CD14-positive monocyte (primary cell): ENCODE measurements at places on chromosomes 2 and 18.

GRCh38 chr2:166372046-166372445 is 3.7 kb downstream of the SCN9A start:
- DNase-seq: no peak

GRCh38 chr18:69954719-69955480 is 7.2 kb upstream of the CD226 start:
- DNase-seq: no peak

DNA sequence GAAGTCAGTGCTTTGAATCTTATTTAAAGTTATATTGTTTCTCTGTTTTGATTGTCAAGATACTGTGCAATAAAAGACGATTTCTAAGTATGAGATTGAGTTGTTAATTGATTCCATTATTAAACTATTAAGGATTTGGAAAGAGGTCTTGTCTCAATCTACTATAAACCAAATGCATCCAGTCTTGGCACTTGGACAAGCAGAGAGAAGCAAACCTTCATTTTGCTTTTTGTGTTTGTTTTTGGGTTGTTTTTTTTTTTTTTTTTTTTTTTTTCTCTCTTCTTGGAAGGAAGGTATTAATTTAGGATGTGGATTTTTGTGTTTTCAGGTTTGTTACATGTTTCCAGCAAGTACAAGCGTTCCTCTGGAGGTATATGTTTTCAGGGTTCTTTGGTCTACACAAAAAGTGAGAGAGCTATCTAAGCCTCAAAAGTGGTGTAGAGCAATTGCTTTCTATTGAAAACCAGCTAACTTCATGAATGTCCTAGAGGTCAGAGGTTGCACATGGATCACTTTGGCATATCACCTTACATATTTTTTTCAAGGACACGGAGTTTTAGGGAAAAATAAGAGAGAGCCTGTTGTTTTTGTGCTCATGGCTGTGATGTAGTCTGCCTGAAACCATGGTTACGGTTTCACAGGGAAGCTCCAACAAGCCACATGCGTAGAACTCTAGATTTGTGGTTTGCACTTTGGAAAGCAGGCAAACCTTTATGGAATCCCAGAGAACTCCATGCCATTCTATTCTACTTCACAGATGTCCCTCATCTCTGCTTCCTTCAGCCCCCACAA is 1.8 kb downstream of the PRKCE start:
- no peak for DNase-seq

- no peak for DNase-seq
Observed at GRCh38 chr2:82730811-82731210, 1728.3 kb downstream of the SUCLG1 start.

- DNase-seq: no peak
Observed at GRCh38 chr18:37409878-37410277, 155.7 kb downstream of the CELF4 start.

- no peak for DNase-seq
Observed at GRCh38 chr2:101815739-101816391, 118.4 kb downstream of the MAP4K4 start.

DNA sequence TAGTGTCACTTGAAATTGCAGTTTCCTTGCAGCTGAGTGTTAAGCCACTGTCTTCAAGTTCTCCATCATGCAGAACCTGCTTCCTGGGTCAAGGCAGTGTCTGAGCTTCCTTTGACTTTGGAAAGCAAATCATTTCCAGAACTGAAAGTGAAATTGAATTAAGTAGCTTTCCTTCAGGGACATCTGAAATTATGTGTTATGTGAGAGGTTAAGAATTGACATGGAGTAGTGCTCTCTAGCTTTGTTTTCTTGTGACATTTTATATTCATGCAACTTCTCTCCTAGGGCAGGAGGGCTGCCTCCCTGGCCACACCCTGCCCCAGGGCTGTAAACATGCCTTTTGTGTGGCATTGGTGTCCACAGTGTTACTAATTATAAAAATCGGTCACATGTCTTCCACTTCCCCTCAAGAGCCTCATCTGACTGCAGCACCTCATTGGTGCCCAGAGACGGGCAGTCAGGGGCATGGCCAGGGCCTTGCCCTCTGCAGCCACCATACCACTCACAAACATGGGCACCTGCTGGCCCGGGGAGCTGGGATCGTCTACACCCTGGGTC is 14.4 kb downstream of the RAB12 start:
- DNase-seq: peak; percentile 75

- DNase-seq: no peak
Observed at GRCh38 chr2:169806586-169806985, 7.9 kb downstream of the SSB start.

- DNase-seq: no peak
Observed at GRCh38 chr2:157264099-157264498, 6.6 kb downstream of the GALNT5 start.

DNA sequence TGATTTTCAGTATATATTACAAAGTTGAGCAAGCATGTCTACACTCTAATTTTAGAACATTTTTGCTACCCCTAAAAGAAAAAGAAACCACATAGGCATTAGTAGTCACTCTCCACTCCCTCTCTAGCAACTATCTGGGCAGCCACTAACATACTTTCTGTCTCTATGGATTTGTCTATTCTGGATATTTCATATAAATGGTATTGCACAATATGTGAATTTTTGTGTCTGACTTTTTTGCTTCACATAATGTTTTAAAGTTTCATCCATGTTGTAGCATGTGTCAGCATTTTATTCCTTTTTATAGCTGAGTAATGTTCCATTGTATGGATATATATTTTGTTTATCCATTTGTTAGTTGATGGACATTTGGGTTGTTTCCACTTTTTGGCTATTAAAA is 232.5 kb upstream of the CTAGE1 start:
- DNase-seq: no peak

GRCh38 chr2:128438586-128438985 is 119.9 kb upstream of the HS6ST1 start:
- no peak for DNase-seq

- DNase-seq: no peak
Observed at GRCh38 chr2:1072250-1072649, 121.6 kb downstream of the SNTG2 start.

DNA sequence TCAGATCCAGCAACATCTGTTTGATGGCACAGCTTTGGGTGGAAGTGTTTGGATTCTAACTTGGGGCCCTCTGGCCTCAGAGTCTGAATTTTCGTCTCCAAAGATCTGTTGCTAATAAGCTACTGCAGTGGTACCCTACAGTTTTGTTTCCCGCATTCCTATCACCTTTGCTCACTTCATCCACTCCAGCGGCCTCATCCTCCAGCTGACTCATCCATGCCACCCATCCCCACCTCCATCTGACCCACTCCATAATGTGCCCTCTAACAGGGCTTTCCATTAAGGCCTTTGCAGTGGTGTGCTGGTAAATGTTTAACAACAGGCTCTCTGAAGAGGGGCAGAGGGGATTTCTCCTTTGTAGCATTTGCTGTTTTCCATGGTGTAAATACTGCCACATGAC is 225.5 kb downstream of the TGIF1 start:
- no peak for DNase-seq

GRCh38 chr18:59056706-59057492 is 82.8 kb upstream of the SEC11C start:
- DNase-seq: peak; percentile 45

DNA sequence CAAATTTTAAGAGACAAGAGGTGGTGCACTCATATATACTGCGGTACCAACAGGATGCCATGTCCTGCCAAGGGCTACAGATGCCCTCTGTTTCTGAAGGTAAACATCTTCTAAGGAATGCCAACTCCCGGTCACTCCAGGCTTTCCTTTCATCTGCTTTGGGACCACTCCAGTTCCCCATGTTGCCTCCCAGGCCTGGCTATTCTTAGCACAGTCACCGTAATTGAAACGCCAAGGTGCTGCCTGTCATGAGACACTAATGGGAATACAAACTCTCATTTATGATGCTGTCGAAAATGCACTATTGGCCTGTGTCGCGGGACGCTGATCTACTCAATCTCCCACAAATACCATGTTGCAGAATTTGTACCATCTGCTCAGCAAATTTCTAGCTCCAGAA is 79.6 kb downstream of the KLF7 start:
- DNase-seq: no peak

GRCh38 chr2:188765522-188766470 is 208.4 kb upstream of the COL3A1 start:
- DNase-seq: no peak

DNA sequence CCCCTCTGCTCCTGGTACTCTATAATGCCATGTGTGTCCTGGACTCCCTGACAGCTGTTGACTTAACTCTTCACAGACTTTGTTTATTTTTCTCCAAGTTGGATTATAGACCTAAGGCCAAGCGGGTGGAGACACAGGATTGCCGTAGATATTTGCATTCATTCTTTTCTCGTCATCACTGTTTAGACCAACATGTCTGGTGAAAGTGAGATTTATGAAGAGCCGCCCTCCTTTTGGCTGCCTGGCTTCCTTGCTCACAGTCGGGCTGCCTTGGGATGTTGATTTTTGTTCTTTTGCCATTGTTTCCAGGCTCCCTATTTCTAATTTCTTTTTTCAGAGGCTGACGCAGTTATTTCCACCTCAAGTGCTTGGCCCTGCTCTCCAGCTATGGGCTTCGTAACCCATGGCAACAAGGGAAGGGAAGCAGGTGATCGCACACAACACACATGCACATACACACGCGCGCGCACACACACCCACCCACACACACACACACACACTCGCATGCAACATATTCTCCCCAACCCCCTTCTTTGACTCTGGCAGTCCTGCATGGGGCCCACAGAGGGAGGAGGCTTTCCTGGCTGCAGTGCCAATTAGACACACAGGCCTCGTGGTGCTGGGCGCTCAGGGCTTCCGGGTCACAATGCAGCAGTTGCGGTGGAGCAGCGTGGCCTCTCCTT is 296.5 kb downstream of the MTX2 start:
- DNase-seq: no peak

DNA sequence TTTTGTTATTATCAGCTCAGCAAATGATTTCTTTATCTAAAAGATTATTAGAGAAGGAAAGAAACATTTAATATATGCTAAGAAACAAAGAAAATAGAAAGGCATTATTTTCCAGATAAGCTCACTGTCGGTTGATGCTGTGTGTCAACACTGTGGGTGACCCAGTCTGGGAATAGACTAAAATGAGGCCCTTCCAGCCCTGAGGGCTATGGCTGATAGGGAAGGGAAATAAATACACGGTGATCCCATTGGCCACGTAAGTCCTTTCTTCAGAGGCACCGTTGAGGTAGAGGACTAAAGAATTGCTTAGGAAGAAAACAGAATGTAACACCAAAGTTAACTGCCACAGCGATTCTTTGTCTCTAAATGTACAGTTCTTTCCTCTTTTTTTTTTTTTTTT is 1.8 kb downstream of the ABCB11 start:
- DNase-seq: no peak

DNA sequence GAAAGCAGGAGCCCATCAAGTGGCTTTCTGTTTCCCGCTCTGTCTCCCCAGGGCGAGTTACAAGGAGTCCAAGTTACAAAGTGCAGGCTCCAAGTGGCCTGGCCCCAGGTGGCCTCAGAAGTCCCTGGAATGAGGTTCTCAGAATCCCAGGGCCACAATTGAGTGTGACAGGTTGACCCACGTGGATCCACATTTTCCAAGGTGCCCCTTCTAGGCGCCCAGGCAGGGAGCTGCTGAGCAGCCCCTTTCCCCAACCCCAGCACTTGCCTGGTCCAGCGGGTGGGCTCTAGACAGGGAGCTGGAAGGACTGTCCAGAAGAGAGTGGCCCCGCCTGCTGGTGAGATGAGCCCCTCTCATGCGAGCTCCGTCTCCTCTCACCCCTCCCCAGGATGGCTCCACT is 253.4 kb downstream of the CYP26B1 start:
- no peak for DNase-seq

- no peak for DNase-seq
Observed at GRCh38 chr2:168328421-168328820, 81.0 kb upstream of the STK39 start.

DNA sequence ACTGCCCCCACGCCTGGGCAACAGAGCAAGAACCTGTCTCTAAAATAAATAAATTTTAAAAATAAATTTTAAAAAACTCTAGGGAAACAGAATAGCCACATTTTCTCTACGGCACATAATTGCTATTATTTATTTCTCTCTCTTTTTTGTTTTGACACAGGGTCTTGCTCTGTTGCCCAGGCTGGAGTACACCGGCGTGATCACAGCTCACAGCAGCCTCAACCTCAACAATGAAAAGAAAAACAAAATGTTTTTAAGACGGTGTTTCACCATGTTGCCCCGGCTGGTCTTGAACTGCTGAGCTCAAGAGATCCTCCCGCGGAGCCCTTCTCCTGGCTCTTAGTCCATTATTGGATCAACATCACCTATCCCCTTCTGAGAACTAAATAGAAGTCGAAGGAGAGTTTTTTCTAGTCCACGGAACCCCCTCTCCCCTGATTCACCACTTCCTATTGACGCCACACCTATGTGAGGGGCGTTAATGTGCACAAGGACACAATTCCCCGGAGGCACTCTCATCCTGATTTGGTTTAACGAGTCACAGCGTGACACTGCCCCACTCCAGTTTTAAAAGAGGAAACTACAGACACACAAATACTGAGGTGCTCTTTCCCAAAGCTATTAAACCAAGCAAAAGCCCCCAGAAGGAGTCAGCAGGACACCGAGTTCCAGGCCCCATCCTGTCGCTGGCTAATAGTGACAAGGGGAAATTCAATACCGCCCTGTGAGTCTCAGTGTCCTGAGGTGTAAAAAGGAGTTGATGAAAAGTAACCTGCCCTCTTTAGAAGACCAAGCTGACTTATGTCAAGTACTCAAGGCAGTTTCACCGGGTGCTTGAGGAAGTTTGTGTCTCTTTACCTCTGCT is 1.1 kb downstream of the NPC1 start:
- DNase-seq: peak; percentile 59

DNA sequence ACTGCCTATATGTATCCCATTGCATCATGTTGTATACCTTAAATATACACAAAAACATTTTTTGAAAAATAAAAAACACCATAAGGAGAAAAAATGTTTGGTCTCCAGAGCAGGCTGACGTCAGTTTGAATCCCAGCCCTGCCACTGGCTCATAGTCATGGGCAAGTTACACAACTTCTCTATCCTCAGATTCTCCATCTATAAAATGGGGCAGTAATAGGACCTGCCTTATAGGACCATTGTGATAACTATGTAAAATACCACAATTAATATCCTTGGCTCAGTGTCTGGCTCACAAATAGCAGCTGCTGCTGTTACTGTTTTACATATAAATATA is 135.6 kb downstream of the SMAD7 start:
- DNase-seq: peak; percentile 48

DNA sequence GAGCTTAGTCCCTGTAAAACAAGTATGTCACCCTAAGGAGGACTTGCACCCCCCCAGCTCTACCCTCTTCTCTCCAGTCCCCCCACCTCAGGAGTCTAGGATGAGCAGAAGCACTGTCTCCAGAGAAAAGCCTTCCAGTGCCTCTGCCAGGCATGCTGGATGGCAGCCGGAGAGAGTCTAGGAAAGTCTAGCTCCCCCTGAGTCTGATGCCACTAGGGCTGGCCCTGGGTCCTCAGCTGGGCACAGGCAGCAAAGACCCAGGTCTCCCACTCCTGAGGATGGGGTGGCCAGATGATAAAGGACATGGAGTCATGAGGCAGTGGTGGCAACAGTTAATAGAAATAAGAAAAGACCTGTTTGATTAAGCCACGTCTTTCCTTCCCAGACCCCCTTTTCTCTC is 225.6 kb downstream of the CYP26B1 start:
- no peak for DNase-seq

- DNase-seq: no peak
Observed at GRCh38 chr2:227010433-227010832, 153.6 kb downstream of the COL4A4 start.

- DNase-seq: no peak
Observed at GRCh38 chr2:172204309-172204708, 101.6 kb upstream of the DLX2 start.
